ENCODE measurements at places on chromosomes 6 and 20.

- no peak for DNase-seq
These were observed 30.3 kb upstream of the OCSTAMP start for GRCh38 chr20:46580613-46581205.

- DNase-seq: no peak
These were observed 220.8 kb upstream of the FOXA2 start for GRCh38 chr20:22805219-22805618.

GRCh38 chr20:881051-881782, 34.9 kb downstream of the ANGPT4 start:
- no peak for DNase-seq

GRCh38 chr6:135382182-135382628, 115.3 kb downstream of the AHI1 start:
- no peak for DNase-seq

- DNase-seq: no peak
These were observed 13.2 kb downstream of the TMEM74B start for GRCh38 chr20:1171461-1172093.

DNA sequence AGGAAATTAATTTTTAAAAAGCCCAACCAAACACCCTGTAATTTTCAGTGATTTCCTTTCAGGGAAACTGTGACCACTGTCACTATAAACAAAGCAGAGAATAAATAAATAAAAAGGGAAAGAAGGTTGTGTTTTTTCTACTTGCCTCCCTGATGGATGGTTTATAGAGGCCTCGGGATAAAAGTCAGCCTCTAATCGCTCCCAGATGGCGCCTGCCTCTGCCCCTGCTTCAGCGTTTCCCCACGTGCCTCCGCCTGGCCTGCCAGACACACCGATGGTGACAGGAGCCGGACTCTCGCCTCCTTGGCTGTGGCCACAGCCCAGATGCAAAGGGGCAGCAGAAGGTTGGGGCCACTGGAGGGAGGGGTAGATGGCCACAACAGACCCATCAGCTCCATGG, 327.7 kb downstream of the CDC5L start:
- DNase-seq: no peak

DNA sequence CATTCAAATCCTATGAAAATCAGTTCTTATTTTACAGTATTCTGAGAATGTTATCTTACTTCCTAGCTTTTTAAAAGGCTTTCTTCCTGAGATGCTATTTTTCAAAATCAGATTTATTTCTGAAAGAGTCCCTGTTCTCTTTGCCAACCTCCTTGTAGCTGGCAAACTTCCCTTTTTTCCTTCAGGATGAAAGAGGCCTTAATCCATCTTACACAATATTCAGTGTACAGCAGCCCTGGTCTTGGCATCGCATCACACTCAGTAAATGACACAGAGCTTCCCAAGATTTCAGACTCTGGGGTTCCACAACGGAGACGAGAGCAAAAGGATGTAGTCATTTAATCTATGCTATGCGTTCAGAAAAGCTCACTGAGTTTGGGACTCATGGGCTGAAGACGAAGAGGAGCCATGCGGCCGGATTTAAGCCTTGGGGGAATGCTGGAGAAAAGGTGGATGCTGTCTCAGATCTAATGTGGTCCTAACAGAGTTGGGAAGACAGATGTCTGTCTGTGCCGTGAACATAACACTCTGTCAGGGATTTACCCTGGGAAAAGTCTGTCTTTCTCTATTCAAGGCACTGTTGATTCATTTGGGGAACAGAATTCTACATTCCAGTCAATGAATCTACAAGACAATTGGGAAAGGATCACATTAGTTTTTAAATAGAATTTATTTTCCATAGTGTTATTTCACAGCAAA, 616.4 kb upstream of the AGPAT4 start:
- no peak for DNase-seq

GRCh38 chr20:20816969-20817755, 104.7 kb upstream of the RALGAPA2 start:
- DNase-seq: no peak

- DNase-seq: no peak
These were observed 1.7 kb downstream of the TNF start for GRCh38 chr6:31576897-31577578.

DNA sequence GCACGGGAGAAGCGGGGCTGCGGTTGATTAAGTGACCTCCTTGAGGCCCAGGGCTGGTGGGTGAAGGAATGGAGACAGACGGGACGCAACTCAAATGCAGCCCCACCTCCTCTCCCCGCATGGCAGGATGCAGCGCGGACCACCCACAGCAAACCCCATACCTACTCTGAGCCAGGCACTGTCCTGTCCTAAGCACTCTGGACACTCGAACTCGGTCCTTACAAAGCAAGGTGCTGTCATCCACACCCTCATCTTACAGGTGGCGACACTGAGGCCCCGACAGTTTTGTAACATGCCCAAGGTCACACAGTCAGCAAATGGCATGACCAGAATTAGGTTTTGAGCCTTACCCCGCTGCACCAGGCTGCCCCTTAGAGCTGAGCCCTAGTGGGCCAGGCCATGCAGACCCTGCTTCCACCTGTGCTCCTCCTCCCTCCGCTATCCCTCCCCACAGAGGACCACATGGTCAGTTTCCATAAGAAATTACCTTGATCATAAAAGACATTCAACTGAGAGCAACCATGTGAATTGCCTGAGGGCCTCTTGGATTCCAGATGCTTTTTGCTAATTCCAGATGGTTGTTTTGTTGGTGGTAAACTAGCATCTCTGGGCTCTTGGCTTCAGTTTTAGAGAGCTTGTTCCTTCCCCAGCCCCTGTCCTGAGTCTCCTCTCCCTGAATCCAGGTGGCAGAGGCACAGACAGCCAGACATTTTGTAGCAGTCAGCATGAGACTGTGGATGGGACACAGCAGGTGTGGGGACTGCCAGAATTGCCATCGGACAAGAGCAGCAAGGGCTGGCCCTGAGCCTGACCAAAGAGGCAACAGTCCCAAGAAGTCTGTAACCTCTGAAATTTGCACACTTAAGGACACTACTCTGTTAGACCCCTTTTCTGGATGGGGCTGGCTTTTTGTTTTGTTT, 171.9 kb upstream of the PMEPA1 start:
- no peak for DNase-seq

- no peak for DNase-seq
These were observed 425.5 kb downstream of the BCKDHB start for GRCh38 chr6:80531681-80532619.

DNA sequence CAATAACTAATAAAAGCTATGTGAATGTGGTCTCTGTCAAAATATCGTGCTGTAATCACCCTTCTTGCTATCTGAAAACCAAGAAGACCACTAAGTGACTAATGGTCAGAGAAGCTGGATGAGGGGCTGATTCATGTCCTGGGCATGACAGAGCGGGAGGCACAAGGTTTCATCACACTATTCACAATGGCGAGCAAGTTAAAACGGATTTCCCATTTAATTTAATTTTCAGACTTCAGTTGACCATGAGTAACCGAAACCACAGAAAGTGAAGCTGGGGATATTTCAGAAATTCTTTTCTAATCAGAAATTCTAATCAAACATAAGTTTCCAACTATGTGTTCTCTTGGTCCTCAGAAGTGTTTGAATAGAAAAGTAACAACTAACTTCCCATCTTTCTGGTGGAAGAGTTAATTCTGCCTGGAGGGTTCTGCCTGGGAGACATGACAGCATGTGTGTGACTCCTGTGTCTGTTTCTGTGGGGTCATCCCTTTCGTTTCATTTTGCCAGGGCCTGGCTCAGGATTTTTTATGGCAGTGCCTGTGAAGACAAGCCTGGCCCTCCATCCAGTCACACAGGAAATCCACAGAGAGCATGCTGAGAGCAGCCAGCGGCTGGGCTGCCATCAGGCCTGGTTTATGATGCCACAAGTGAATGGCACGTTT, 98.9 kb downstream of the FAM120B start:
- no peak for DNase-seq

GRCh38 chr20:47989957-47990356, 204.7 kb upstream of the SULF2 start:
- no peak for DNase-seq

DNA sequence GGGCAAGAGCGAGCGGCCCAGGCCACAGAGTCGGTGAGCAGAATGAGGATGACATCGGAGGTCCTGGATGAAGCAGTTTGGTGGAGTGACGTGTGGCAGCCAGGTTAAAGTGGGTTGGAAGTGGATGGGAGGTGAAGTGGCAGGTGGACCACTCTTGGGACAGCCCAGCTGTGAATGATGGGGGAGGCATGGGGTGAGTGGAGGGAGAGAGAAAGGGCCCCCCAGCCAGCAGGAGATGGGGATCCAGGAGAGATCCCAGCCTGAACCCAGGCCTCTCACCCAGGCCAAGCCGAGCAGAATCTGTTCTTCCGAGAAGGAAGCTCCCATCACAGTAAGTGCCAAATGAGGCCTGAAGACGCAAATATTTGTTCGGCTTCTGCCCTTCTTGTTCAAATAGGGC, 27.0 kb upstream of the SLC32A1 start:
- DNase-seq: no peak

DNA sequence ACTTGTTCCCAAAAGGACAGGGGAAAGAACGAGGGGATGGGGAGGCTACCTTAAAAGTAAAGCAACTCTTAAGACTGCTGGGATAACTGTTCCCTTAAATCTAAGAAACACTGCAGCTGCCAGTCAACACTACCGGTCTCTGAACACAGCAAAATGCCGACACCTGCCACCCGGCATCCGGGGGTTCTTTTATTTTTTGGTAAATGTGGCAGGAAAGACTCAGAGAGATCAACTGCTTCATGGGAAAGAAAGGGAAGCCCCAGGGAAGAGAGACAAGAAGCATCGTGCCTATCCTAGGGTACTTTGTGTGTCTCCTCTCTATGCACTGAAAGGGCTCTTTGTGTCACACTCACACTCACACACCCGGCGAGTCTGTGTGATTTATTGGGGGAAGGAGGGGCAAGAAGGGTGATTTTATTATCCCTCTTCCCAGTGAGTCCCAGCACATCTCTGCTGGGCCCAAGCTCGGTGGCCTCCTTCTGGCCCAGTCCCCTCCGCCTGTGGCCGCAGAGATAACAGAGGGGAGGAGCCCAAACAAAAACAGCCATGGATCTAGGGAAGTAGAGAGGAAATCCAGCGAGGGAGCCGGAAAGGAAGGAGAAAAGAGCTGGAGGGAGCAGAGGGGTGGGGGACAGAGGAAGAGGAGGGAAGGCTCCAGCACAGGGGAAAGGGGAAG, 1.4 kb downstream of the FYN start:
- no peak for DNase-seq

DNA sequence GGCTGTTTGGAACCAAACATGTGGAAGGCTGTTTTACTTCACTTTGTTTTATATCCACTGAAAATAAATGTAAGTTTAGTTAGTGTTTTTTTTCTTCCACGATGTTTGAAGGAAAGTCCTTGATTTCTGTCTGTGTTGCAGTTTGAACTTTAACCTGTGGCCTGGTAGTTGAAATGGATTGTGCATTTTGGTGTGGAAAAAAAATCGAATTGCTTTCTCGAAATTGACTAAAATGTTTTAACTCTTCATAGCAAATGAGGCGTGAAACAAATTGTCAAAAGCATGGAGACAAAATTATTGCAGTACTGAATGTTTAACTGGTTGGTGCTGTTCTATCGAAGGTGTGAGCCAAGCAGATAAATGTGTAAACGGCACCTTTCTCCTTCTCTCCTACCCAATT, 24.5 kb downstream of the ARID1B start:
- DNase-seq: no peak

DNA sequence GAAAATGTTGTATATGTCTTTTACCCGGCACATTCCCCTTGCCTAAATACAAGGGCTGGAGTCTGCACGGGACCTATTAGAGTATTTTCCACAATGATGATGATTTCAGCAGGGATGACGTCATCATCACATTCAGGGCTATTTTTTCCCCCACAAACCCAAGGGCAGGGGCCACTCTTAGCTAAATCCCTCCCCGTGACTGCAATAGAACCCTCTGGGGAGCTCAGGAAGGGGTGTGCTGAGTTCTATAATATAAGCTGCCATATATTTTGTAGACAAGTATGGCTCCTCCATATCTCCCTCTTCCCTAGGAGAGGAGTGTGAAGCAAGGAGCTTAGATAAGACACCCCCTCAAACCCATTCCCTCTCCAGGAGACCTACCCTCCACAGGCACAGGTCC, 11.3 kb upstream of the MAPRE1 start:
- no peak for DNase-seq

DNA sequence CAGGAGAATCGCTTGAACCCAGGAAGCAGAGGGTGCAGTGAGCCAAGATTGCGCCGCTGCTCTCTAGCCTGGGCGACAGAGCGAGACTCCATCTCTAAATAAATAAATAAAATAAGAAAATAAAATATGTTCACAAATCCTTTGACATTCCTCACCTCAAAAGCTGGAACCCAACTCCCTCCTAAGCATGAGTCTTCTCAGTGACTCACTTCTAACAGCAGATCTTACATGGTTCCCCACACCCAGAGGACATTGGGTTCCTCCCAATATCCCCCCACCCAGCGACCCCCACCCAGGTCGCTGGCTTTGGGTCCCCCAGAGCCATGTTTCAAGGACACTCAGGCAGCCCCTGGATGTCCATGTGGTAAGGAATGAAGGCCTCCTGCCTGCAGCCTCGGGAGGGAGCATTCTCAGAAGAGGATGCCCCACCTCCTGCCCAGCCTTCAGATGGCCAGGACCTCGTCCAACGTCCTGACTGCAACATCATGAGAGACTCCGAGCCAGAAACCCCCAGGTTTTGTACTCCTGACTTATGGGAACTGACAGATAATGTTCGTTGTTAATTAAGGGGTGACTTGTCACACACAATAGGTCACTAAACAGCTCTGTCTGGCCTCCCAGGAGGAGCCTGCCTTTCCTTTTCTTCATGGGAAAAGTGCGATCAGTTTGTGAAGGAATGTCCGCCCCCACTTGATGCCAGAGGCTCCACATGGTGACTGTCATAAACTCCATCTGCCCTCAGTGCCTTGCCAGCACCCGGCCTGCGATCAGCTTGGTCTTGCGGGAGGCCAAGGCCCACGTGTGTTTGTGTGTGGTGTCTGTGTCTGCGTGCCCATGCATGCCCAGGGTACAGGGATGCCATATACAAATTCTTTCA, 10.1 kb upstream of the GMEB2 start:
- no peak for DNase-seq

GRCh38 chr20:20649945-20650344, 62.5 kb downstream of the RALGAPA2 start:
- no peak for DNase-seq

DNA sequence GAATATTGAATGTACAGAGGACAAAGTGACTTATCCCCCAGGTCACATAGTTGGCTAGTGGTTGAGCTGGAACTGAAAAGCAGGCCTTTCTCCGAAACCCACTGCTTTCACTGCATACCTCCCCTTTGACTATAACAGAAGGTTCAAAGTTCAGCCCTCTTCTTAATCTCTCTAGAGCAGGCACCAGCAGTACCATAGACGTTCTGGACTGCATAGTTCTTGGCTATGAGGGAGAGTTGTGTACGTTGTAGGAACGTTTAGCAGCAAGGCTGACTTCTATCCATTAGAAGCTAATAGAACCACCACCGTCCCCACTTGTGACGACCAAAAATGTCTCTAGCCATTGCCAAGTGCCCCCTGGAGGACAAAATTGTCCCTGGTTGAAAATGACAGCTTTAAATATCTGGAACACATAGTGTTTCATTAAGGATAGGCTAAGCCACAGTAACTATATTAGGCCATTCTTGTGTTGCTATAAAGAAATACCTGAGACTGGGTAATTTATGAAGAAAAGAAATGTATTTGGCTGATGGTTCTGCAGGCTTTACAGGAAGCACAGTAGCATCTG, 123.8 kb upstream of the MTHFD1L start:
- no peak for DNase-seq
